ENCODE measurements at places on chromosomes 16 and 17. TPM values are rescaled to one million over a fixed set of nuclear protein-coding genes. Genes with fewer than 3 reads are reported as not detected.
A peak's percentile ranks its signal among the peaks of the same experiment; 100 is the strongest.

- H3K4me3 ChIP-seq: no peak overlapping the region
- no peaks in the 10 kb centered on the region for H3K27me3 ChIP-seq
- DNase-seq: no peak
- H3K36me3 ChIP-seq: no peaks in the 10 kb centered on the region
- no peak overlapping the region for H3K27ac ChIP-seq
- H3K4me1 ChIP-seq: no peaks in the 10 kb centered on the region
Observed at GRCh38 chr16:55058576-55058975, 127.9 kb downstream of the IRX5 start.

DNA sequence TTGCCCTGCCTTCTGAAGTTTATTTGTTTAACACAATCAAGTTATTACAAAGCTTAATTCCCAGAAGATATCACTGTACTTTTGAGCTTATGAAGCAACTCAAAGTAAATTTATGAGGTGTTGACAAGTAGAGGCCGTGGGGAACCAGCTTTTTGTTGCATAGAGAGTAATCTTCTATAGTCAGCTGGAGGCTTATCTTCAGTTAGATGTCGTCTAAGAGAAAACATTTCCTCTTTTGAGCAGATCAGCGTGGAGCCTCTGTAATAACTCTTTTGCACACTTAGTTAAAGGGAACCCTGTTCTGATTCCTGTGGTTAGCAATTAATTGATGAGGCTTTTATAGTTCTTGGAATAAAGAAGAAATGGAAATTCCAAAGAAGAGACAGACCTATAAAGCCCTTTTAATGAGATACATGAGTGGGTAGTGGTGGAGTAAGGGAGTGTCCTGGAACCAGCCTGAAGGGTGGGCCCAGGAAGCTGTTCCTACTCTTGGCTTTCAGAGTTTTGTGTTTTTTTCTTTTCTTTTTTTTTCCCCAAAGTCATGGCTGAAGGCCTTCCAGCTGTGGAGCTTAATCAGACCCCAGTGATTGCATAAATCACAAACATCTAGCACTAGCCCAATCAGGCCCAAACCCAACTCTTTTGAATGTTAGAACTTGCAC is 28.9 kb upstream of the MAP3K14 start:
- no peak overlapping the region for H3K27ac ChIP-seq
- H3K36me3 ChIP-seq: no peaks in the 10 kb centered on the region
- no peak overlapping the region for H3K4me3 ChIP-seq
- DNase-seq: no peak
- no peaks in the 10 kb centered on the region for H3K27me3 ChIP-seq
- H3K4me1 ChIP-seq: no peaks in the 10 kb centered on the region

Gene HSPB9
- total RNA-seq: 0.15 TPM

DNA sequence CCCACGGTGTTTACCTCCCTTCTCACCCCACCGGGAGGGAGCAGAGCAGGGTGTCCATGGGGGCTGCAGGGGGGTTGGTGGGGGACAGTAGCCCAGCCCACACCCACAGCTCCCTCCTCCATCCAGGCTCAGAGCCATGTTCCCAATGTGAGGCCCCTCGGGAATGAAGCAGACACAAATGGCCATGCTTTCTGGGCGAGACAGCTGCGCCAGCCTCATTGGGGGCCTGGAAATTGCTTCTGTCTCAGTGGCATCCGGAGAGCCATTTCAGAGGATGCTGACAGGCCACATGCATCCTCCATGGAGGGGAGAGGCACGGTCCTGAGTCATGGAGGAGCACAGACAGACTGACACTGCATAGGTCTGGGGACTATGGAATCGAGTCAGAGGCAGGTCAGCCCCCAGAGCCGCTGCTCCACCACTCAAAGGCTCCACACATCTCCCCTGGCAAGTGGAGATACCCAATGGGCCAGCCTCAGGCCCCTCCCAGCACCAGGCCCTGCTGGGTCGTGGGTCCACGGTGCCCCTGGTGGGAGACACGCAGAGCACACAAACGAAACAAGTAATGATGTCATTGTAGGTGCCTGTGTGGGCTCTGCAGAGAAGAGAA is 59.6 kb upstream of the ENPP7 start:
- H3K4me1 ChIP-seq: no peaks in the 10 kb centered on the region
- no peak overlapping the region for H3K4me3 ChIP-seq
- H3K27ac ChIP-seq: no peak overlapping the region
- H3K27me3 ChIP-seq: peaks cover 5% of the 10 kb centered on the region
- DNase-seq: no peak

DNA sequence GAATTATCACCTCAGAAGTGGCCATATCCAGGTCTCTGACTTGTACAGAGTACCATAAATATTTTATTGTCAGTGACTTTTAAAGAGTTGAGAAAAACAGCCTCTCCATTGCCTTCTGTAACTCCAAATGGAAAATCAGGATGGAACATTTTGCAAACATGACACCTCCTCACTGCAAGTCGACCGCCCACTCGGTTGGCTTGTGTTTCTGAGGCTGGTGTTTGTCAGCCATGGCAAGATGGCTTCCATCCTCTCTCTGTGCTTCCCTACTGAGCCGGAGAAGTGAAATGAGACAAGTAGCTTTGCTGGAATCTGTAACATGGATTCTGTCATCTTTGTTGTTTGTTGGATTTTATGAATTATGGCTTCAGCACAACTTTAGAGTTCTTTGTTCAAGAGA is 172.8 kb downstream of the RBFOX1 start:
- no peak overlapping the region for H3K27ac ChIP-seq
- no peaks in the 10 kb centered on the region for H3K4me1 ChIP-seq
- H3K27me3 ChIP-seq: no peaks in the 10 kb centered on the region
- H3K36me3 ChIP-seq: no peaks in the 10 kb centered on the region
- no peak for DNase-seq

Gene NRN1L
- not detected for total RNA-seq

Gene AANAT
- total RNA-seq: not detected

Gene PPY
- total RNA-seq: not detected

- no peaks in the 10 kb centered on the region for H3K36me3 ChIP-seq
- H3K4me1 ChIP-seq: no peaks in the 10 kb centered on the region
- no peak for DNase-seq
- H3K27me3 ChIP-seq: no peaks in the 10 kb centered on the region
- H3K27ac ChIP-seq: no peak overlapping the region
Observed at GRCh38 chr16:69083306-69083941, 22.0 kb upstream of the HAS3 start.

Gene SHCBP1
- 35.6 TPM for total RNA-seq

Gene IL21R
- 80.5 TPM for total RNA-seq

Gene TMEM132E
- total RNA-seq: not detected

Gene CYGB
- not detected for total RNA-seq

Gene MYO15A
- total RNA-seq: 0.35 TPM

- H3K27ac ChIP-seq: no peak overlapping the region
- DNase-seq: no peak
- H3K36me3 ChIP-seq: no peaks in the 10 kb centered on the region
- H3K27me3 ChIP-seq: no peaks in the 10 kb centered on the region
Observed at GRCh38 chr17:77607606-77608005, 350.9 kb upstream of the TNRC6C start.

- no peak for DNase-seq
- H3K36me3 ChIP-seq: peaks cover 4% of the 10 kb centered on the region
- no peaks in the 10 kb centered on the region for H3K4me1 ChIP-seq
- no peak overlapping the region for H3K27ac ChIP-seq
- no peak overlapping the region for H3K4me3 ChIP-seq
Observed at GRCh38 chr16:2611499-2611862, 70.8 kb upstream of the KCTD5 start.

- H3K4me1 ChIP-seq: no peaks in the 10 kb centered on the region
- H3K36me3 ChIP-seq: peaks cover 18% of the 10 kb centered on the region
- H3K27me3 ChIP-seq: no peaks in the 10 kb centered on the region
- no peak overlapping the region for H3K4me3 ChIP-seq
- DNase-seq: peak; percentile 36
- H3K27ac ChIP-seq: no peak overlapping the region
Observed at GRCh38 chr16:2178321-2179106, 17.9 kb downstream of the CASKIN1 start.

Gene HSD17B1
- 0.29 TPM for total RNA-seq

- no peak for DNase-seq
- peak overlapping the region; percentile 33 for H3K27ac ChIP-seq
- H3K36me3 ChIP-seq: no peaks in the 10 kb centered on the region
- H3K4me1 ChIP-seq: no peaks in the 10 kb centered on the region
- H3K4me3 ChIP-seq: no peak overlapping the region
Observed at GRCh38 chr16:75593825-75594820, 27.9 kb downstream of the GABARAPL2 start.

Gene CFAP119
- total RNA-seq: 6.5 TPM

DNA sequence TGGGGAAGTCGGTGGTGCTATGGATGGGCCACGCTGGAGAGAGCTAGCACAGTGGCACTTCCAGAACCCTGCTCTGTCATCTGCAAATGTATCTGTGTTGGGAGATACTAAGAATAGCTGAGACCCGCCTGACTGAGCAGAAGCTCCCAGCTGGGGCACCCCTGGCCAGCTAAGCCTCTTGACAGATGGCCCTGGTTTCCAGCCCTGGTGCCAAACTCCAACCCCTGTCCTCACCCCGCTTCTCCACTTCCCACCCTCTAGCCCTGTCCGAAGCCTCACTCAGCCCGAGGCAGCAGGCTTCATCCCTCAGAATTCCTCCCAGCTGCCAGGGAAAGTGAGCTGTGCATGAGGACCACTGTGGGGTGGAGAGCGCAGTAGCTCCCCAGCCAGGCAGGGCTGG is 124.4 kb downstream of the CCDC144A start:
- no peak overlapping the region for H3K4me3 ChIP-seq
- H3K36me3 ChIP-seq: no peaks in the 10 kb centered on the region
- no peak for DNase-seq
- no peaks in the 10 kb centered on the region for H3K4me1 ChIP-seq
